Psoas muscle (tissue), 8 donors: ENCODE measurements at places on chromosomes 16 and 17. TPM values are rescaled to one million over a fixed set of nuclear protein-coding genes. Genes with fewer than 3 reads are reported as not detected.
A peak's percentile ranks its signal among the peaks of the same experiment; 100 is the strongest.

PRCD gene
- 1.6 TPM for polyA plus RNA-seq

SLC16A6 gene
- 0.86 TPM for polyA plus RNA-seq

SPECC1 gene
- polyA plus RNA-seq: 2.0 TPM

CEP295NL gene
- polyA plus RNA-seq: 0.04 TPM

HS3ST3B1 gene
- 1.6 TPM for polyA plus RNA-seq

HOXB9 gene
- polyA plus RNA-seq: 0.03 TPM

TBC1D3E gene
- polyA plus RNA-seq: not detected

NOG gene
- polyA plus RNA-seq: 0.60 TPM

DNA sequence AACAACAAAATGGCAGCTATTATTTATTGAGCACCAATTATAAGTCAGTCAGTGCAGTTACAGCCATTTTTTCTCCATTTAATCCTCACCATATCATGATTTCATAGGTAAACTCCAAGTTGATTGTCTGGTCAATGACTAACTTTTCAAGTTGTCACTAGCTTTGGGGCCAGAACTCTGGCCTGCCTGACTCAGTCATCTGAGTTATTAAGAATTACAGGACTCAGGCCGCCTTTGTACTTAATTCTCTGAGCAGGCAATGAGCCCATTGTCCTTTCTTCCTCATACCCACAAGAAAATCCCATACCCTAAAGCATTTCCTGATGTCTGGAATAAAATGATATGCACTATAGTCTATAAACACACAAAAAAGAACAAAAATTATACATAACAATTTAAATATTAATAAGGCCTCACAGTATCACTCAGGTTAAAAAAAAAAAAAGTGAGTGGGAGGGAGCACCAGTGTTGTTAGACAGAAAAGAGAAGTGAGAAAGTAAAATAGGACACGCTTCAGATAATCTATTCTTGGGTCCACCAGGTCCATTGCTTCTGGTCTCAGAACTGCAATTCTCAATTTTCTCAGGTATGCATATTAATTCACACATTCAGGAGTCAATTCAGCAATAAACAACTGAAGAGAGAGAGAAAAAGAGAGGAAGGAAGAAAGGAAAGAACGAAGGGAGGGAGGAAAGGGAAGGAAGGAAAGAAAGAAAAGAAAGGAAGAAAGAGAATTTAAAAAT lies 70.2 kb downstream of the SPAG9 start:
- no peak for DNase-seq

DNA sequence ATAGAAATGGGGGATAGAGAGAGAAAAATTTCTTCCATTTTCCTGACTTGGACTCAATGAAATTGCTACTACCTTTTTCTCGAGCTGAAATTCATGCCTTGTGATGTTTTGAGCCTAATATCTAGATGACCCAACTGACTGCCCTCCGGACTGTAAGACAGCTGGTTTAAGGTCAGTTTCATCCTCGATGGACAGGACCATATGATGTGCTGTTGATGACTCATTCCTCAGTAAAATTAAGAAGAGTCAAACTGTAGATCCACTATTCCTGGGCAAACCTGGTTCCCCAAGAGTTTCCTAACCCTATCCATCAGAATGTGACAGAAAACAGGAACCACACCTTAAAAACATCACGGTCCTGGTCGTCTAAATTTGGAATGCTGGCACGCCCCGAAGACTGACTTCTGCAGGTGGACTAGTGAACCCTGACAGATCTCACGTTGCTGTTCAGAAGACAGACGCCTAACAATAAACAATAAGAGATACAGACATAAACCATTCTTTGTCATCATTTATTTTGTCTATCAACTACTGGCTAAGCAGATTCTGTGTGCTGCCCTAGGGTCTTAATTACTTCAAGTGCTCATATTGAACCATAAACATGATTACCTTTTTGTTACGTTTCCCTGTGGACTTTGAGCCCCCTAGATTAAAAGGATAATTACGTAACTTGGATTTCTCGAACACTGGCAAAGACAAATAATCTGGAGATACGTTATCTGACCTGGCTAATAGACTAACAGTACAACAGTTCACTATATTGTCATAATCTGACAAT lies 45.1 kb upstream of the NOS2 start:
- DNase-seq: no peak

GRCh38 chr16:12793120-12793864 lies 10.4 kb downstream of the CPPED1 start:
- DNase-seq: no peak

- DNase-seq: peak; percentile 76
Measured at GRCh38 chr17:49851387-49852291, 3.8 kb upstream of the TAC4 start.

DNA sequence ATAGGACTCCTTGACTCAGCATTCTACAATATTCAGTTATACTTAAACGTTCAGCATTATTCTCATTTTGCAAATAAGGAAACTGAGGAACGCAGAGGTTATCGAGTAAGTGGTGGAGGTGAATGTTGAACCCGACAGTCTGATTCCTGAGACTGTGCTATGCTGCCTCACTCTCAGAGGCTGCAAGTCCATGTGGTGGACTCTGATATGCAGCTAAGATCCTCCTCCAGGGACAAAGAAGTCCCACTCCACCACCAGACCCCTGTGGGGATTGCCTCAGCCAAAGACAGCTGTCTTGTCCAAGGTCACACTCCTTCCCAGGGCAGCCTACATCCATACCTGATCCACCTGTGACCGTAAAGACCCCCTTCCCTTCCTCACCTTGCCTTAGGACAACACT lies 37.5 kb downstream of the ACSM2B start:
- no peak for DNase-seq

GRCh38 chr16:89827383-89828198 lies 684 bp upstream of the SPIRE2 start:
- peak; percentile 48 for DNase-seq
